ENCODE measurements at places on chromosomes 11 and 22.
A peak's percentile ranks its signal among the peaks of the same experiment; 100 is the strongest.

DNA sequence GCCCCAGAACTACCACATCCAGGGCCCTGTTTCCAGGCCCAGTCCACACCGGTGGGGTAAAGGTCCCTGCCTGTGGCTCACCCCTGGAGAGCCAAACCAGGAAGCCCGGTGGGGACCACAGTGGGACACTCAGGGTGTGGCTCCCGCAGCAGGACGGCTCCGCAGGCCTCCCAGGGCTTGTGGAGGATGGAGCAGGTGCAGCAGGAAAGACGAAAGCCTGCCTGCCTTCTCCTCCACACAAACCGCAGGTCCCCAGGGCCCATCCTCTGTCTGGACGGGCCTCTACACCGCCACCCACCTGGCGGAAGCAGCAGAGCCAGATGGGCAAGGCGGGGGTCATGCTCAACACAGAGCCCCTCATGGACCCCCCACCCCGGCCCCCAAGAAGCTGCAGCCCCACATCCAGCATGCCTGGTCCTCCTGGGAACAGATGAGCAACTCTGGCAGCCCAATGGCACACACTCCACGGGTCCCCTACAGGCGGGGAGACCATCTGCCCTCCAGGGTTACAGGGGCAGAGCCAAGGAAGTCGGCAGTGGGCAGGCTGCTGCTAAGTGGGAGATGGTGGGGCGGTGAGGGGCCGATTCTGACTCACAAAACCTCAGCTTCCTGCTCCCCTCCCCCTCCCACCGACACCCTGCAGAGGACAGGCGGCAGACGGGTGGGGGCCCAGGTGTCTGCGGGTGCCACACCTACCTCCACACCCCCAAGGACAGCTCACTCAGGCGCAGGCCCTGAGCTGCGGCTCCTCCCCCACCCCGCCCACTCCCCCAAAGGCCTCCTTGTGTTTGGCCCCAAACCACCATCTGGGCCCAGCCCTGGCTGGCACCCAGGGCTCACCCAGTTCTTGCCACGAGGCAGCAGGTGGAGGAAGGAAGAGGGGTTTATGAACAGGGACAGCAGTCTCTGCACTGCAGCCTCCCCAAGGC is 5.2 kb downstream of the SBF1 start:
- DNase-seq: peak; percentile 95

- no peak for DNase-seq
Measured at GRCh38 chr11:72321381-72321996, 77.5 kb upstream of the PHOX2A start.

- DNase-seq: no peak
Measured at GRCh38 chr22:42957958-42958357, 57.0 kb downstream of the PACSIN2 start.

DNA sequence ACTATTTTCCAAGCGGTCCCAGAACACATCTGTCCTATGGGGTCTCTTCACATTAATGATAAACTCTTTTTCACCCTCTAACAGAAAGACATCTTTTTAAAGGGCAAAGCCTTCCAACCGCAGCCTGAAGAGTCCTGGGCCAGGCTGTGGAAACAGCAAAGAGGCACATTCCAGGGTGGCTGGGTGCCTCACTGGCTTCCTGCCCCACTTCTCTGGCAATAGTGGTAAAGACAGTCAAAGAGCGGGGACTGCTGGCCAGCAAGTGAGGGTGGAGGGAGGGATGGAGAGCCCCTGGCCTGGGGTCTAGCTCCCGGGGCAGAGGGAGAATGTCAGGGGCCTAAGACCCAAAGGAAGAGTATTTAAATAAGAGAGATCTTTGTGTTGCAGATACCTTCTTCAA is 10.2 kb upstream of the CHST1 start:
- DNase-seq: no peak

- no peak for DNase-seq
Measured at GRCh38 chr22:30251711-30252110, 5.2 kb upstream of the LIF start.

DNA sequence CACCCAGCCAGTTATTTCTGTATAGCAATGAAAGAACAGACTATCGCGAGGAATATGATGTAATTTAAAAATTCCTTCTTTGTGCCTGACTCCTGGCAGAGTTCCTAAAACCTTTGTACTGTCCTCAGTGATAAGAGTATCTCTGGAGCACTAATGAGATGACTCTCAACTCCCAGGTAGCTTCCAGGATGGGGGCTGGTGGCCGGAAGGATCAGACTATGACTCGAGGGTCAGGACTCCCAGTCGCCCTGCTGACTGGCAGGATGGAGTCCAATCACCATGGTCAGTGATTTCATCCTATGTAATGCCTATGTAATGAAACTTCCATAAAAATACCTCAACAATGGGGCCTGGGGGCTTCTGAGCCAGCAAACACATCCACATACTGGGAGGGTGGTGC is 135.1 kb downstream of the SHANK2 start:
- DNase-seq: no peak

DNA sequence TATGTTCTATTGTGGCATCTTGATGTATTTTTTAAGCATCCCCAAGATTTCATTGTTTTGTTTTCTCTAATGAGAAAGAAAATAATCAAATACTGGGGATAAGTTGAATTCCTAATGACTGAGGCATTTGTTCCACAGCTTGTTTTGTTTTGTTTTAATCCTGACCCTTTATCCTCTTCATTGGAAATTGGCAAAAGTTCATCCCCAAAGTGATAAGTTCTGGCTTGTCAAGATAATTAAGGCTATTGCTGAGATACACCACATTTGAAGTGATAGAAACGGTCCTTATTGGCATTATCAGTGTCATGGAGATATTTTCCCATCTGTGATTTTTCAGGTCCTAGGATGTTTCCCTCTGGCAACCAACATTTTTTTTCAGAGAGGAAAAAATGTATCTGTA is 65.0 kb downstream of the SLC36A4 start:
- DNase-seq: no peak

Data from GM13977 (cell line).